ENCODE measurements at places on chromosomes 5 and 9. TPM values are rescaled to one million over a fixed set of nuclear protein-coding genes. Genes with fewer than 3 reads are reported as not detected.

GRCh38 chr9:33919276-33919897, 102.4 kb downstream of the UBE2R2 start:
- no peak for DNase-seq

DNA sequence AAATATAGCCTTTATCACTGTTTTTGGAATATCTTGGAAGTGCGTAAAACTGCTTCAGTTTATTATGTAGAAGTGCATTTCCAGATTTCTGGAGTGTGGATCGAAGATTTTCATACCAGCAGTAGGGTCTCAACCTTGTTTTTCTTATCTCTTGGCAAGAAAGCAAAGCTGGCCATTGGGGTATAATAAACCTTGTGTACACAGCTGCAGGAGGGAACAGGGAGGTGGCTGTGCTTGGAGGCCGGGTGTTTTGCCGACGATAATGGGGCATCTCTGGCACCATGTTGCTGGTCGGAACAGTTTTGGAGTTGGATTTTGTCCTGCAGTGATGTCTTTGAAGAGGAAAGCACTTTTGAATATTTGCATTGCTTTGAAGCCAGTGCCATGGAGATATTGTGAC, 308.8 kb upstream of the DMRT1 start:
- DNase-seq, result peak; percentile 41

DNA sequence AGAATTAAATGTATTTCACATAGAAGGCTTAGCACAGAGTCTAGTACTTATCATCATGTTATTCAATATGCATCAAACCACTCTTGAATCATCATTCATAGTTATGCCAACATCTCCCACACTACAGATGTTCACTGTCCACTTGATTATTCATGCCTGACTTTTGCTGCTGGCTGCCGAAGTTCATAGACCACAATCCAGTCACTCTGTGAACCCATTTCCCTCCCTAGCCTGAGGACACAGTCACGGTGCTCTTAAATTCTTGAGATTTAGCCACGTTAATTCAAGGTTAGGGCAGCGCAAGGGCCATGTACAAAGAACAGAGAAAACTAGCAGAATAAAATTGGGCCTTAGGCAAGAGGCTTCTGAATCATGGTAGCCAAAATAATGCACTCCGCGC, 32.4 kb downstream of the ABCA1 start:
- DNase-seq, result no peak

GRCh38 chr5:102858221-102858620, 103.1 kb downstream of the PAM start:
- no peak for DNase-seq

DNA sequence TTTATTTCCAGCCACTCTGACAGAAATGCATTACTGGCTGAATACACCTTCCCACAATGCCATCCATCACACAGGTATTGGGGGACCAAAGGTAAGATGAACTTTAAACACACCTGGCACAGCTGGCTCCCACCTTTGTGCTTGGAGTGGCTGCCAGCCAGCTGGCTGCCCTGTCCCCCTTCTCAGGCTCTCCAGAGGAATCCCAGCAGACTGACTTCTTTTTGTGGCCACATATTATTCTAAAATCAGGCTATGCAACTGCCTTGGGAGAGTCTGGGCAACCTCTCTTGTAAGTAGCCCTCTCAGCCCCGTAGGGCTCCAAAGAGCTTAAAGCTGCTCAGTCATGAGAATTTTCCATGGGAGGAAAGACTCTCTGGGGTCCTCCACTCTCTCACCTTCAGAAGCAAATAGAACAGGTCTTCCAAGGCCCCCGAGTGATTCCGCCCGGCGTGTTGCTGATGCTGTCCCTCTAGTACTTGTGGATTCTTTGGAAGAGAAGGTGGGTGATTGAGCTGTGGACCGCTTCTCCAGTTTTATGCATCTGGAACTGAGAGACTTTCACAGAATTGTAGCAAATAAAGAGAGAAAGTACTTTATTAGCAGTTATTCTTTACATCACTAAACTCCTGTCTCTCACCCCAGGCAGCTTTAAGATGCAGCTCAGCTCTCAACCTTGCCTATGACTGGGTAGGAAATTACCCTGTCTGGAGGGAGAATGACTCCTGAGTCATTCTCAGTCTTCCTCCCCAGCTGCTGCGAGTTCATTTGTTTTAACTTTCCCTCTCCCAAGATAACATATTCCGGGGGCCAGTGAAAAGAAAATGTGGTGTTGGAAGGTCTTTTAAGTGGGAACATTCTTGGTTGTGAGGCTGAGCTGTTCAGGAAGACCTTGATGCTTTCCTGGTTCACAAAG, 159.4 kb upstream of the PITX1 start:
- no peak for DNase-seq

GRCh38 chr5:177588413-177588909, 3.5 kb upstream of the TMED9 start:
- DNase-seq, result no peak

- DNase-seq, result peak; percentile 82
These were observed at the start of gene OLFM1 for GRCh38 chr9:135087489-135087792. Gene OLFM1, plus strand, starts transcription at chr9:135087668. Its CDS starts 322 bp downstream, at chr9:135087990.

GRCh38 chr9:126609711-126610388, 3.9 kb upstream of the LMX1B start:
- DNase-seq, result no peak

GRCh38 chr5:39648085-39648847, 223.5 kb upstream of the DAB2 start:
- DNase-seq, result no peak

GRCh38 chr5:180467028-180467975, 26.9 kb upstream of the CNOT6 start:
- peak; percentile 87 for DNase-seq

- DNase-seq, result no peak
These were observed 1148.1 kb upstream of the ACO1 start for GRCh38 chr9:31236344-31236743.

GRCh38 chr9:80410106-80410505, 838.3 kb downstream of the TLE4 start:
- no peak for DNase-seq

- no peak for DNase-seq
These were observed 100.6 kb upstream of the VCAN start for GRCh38 chr5:83370957-83371356.

- DNase-seq, result no peak
These were observed 301.1 kb downstream of the PRR16 start for GRCh38 chr5:120765189-120765588.

DNA sequence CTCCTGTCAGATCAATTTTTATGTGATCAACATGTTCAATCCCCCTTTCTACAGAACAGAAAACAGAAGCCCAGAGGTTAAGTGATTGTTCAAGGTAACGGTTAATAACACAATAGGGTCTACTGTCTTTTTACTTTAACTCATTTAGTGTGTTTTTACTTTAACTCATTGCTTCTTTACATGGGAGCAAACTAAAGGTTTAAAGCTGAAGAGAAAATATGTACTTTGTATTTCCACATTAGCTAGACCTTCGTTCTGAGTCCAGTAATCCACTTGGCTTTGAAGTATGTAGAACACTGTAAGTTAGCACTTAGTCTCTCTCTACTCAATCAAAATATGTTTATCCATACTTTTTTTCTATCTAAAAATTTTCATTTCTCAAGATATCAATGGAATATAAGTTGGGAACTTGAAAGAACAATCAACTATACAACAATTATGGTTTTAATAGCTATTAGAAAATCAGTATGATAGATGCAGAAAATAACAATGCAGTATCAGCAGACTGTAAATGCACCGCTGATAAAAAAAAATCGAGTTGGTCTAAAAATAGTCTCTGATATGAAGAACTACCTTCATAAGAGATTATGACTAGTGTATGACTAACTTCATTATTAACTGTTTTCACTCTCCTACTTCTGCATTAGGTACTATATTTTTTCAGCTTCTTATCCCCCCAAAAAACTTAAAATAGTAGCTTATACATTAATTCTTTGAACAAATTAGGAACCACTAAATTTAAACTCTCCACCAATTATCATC, 20.6 kb downstream of the PGGT1B start:
- no peak for DNase-seq

DNA sequence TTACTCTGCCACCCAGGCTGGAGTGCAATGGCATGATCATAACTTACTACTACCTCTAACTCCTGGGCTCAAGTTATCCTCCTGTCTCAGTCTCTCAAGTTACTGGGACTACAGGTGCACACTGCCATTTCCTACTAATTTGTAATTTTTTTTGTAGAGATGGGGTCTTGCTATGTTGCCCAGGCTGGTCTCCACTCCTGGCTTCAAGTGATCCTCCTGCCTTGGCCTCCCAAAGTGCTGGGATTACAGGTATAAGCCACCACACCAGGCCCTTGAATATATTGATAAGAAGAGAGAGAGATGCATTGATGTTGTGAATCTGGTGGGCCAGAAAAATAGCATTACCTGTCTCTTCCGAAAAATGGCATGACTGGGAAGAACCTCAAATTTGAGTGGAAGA, 21.0 kb upstream of the RCL1 start:
- DNase-seq, result no peak

CDKN2A gene
- 1.0 TPM for total RNA-seq

ITK gene
- total RNA-seq, result 5.7 TPM

KIF12 gene
- 12.3 TPM for total RNA-seq

FAM163B gene
- total RNA-seq, result 3.8 TPM

TXNDC8 gene
- not detected for total RNA-seq

CSF1R gene
- total RNA-seq, result 39.0 TPM

HEXB gene
- 148 TPM for total RNA-seq

BASP1 gene
- total RNA-seq, result 10.6 TPM

DOCK8 gene
- total RNA-seq, result 15.7 TPM

PLPPR1 gene
- 1.9 TPM for total RNA-seq

PCDHGA4 gene
- total RNA-seq, result 0.90 TPM

OLFM1 gene
- total RNA-seq, result 4.6 TPM

TMC1 gene
- 0.17 TPM for total RNA-seq

MSANTD3 gene
- total RNA-seq, result 18.1 TPM

SPATA31D4 gene
- total RNA-seq, result not detected

Measured in mucosa of descending colon (tissue), 3 donors.